ENCODE measurements at places on chromosomes 7 and 10.

DNA sequence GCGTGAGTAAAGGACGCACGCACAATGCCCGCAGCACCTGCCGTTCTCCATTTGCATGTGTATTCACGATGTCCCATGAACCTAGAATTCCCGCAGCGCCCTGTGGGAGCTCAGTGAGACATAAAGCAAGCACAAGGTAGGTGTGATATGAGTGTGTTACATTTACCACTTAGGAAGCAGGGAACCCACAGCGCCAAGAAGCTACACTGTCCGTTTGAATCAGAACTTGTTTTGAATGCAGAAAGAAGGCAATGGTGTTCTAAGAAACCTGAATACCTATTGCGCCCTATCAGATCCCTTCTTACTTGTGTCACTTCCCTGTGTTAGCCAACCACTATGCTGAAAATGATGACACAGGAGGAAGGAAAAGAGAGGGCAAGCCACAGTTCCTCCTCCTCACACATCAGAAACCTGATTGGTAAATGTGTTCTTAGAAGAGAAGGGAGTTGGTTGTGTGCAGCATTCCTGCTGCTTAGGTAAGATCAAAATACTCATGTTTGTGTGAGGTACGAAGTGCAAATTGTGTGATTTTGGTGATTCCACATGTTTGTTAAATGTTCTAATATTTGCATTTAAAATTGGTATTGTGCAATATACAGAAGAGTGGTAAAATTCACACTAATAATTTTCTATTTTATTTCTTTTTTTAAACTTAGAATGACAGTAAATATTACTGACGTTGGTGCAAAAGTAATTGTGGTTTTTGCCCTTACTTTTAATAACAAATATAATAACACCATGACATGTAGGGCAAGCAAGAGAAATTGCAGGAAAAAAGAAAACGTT, 185.4 kb downstream of the SEC23IP start:
- no peak for DNase-seq

- DNase-seq, result no peak
Measured at GRCh38 chr10:75429159-75429827, 2.1 kb upstream of the LRMDA start.

GRCh38 chr10:119339109-119339508, 131.7 kb downstream of the GRK5 start:
- DNase-seq, result no peak

GRCh38 chr7:12594122-12594897, 23.8 kb downstream of the SCIN start:
- DNase-seq, result no peak

DNA sequence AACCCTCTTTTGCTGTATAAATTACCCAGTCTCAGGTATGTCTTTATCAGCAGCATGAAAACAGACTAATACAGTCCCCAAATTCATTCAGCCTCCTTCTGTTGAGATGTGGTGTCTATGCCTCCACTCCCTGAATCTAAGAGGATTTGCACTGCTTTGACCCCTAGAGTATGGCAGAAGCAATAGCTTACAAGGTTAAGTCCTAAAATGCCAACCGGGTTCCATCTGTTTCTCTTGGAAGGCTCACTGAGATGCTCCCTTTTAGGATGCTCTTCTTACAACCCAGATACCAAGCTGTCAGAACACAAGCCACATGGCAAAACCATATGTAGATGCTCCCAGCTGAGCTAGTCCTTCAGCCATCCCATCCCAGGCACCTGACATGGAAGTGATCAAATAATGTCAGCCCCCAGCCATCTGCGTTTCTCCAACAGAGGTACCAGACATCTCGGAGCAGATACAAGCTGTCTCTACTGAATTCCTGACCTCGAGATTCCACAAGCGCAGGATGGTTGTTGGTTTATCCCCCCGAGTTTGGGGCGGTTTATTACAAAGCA, 20.2 kb downstream of the CALN1 start:
- DNase-seq, result no peak

DNA sequence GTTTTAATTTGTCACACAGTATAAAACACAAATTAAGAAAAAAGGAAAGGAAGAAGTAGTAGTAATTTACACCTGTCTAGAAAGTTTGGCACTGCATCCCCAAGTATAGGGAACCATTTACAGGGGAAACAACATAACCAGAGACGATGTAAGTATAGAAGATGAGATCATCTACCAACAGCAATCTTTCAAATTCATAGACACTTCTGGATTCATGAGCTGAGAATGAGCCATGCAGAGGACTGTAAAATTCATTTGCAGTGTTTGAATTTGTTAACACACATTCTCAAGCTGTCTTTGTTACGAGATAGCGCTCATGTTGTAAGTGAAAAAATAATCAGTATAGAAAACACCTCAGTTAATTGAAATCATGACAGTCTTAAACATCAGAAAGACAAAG, 337.0 kb upstream of the MEOX2 start:
- DNase-seq, result no peak

DNA sequence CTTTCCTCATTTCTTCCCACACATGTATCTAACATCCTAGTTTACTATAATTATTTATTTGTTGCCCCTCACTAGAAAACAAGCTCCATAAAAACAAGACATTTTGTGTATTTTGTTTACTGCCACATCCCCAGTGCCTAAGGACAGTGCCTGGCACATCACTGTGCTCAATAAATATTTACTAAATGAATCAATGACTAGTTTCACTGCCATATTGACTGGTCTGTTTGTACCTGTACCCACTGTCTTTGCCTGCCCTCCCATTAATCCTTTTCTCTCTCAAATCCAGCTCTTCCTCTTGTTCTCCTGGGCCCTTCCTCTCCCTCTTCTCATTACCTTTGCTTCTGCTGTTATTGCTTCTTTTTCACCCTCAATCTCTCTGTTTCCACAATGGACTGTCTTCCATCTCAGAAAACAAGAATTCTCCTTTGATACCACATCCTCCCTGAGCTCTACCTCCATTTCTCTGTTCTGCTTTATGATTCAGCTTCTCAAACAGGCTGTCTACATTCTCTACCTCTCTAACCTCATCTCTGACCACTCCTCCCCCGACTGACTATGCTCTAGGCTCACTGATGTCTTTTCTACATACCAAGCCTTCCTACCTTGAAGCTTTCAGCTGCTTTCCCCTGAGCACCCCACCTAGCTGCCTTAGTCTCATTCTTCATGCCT, 8.3 kb upstream of the FAM133B start:
- DNase-seq, result no peak

- DNase-seq, result peak; percentile 7
Measured at GRCh38 chr10:13271552-13272163, 28.2 kb downstream of the PHYH start.

- DNase-seq, result no peak
Measured at GRCh38 chr7:27519793-27520469, 142.8 kb downstream of the HIBADH start.

GRCh38 chr7:133572087-133572486, 319.2 kb downstream of the EXOC4 start:
- DNase-seq, result no peak

GRCh38 chr7:91069146-91069545, 195.1 kb upstream of the FZD1 start:
- DNase-seq, result no peak

DNA sequence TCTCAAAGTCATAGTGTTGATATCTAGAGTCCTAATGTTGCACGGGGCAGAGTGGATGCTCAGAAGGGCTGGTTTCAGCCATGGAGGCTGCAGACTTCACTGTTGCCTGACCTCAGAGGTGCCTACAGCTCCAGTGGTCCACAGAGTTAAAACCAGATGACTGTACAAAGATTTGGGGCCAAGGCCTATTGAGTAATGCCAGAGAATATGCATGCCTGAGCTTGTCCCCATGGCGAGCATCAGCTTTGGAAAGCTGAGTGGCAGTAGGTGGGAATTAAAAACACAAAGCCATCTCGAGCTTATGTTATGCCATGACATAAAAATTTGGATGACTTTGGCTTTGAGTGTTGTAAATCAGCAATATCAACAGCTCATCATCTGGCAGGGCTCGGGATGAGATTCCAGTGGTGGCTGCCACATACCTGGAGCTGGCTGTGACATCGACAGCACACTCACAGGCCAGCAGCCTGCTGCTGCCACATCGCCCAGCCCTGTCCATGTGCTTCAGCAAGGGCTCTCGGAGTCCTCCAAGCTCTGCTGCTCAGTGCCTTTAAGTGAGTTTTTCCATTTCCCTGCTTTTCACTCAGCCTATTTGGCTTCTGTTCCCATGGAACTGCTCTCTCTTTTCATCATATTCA, 379.6 kb downstream of the TNS3 start:
- no peak for DNase-seq

- no peak for DNase-seq
Measured at GRCh38 chr7:70678621-70679251, 453.2 kb upstream of the GALNT17 start.

GRCh38 chr7:79590916-79591623, 137.6 kb upstream of the MAGI2 start:
- DNase-seq, result no peak

- DNase-seq, result no peak
Measured at GRCh38 chr7:130207033-130207432, 627 bp upstream of the SSMEM1 start.

DNA sequence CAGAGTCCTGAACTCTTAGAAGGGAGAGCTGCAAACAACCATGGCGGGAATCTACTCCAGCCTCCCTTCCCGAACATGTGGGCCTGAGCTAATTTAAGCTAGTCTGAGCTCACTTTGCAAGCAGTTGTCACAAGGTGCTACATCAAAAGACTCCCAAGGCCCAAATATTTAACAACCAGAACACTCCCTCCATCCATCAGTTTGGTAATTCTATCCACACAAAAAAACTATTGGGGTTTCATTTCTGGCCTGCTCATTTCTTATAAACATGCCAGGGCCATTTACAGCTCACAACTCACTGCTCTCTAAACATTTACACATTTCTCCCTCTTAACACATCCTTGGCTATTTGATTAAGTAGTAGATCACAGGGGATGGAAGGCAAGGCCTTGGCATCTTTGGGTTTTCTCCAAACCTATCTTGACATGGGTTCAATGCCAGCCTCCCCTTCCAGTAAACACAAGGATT, 263.4 kb downstream of the KCNMA1 start:
- no peak for DNase-seq

DNA sequence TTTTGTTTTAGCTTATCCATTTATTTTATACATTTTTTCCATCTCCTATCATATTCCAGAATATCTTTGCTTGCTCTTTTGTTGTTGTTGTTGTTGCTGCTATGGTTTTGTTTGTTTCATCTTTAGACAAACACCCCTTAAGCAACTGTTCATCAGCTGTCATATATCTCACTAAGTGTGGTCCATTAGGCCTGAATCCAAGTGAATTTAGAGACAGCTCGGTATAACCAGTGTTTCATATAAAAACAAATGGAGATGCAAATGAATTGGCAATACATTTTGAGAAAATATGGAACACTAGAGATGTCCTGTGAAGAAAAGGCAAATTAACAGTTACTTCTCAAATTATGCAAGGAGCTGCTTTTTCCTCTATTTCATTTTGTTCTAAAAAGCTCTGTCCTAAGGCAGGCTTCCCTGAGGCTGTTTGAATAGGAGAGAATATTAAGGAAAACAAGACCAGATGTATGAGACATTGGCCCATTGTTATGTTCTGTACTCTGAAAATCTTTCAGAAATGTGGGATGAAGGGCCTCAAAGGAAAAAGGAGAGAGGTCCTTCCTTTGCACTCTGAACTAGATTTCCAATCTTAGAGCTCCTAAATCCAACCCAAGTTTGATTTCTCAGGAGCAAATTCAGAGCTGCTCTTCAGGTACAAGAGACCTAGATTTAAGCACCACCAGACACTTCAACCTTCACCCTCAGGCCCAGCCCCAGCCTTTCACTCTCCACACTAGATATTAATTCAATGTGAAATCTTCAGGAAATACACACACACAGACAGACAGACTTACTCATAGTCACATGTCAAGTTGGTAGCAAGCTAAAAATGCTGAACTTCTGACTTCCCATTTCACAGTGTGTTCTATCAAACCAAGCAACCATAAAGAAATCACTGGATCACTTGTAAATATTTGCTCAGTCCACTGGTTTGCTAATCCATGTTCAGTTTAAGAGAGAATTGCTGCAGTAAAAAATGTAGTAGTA, 5.4 kb downstream of the TFEC start:
- no peak for DNase-seq

Data from NCI-H2107 (cell line).